AG04449 (cell line): ENCODE measurements at places on chromosomes 7 and 10.

DNA sequence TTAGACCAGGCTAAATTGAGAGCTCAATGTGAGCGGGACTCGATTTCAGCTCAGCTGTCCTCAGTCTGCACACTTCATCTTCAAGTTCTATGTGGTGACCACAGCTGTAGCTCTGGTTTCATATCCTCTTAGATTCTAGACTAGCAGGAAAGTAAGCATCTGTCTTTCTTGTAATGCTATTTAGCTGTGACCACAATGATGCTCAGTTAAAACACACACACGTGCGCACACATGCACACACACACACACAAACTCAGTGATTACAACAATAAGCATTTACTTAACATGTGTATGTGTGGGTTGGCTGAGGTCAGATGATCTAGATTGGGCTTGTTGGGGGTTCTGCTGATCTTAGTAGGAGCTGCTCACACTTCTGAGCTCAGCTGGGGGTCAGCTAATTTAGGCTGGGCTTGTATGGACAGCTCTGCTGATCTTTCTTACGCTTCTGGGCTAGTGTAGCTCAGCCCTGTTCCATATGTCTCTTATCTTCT lies 82.5 kb downstream of the ZNF365 start:
- no peak for DNase-seq

DNA sequence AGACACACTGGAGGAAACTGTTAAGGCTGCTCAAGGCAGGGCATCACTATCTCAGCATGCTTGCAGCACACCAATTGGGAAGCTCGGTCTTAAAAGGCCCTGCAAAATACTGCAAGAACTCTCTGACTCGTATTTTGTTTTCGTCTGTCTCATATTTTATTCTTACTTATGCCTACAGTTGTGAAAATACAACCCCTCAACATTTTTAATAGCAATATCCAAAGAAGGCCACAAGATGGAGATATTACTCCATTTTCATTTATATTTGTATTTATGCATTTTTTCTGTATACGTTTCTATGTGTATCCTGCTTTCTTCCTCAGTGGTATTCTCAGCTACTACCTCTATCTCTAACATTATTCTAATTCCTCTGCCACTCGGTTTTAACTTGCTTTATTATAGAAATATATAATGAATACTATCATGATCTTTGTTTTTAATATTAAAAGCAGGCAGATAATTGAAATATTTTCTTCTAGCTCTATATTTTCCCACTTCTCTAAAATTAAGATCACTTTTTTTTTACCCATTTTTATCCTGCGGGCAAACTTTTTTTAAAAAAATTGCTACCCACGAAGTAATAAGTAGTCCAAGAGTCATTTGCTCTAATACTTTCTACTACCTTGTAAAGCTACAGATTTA lies 10.0 kb downstream of the DNAJC1 start:
- no peak for DNase-seq

- no peak for DNase-seq
Measured at GRCh38 chr7:31311552-31311951, 29.0 kb downstream of the NEUROD6 start.

- no peak for DNase-seq
Measured at GRCh38 chr10:110851020-110851612, 20.6 kb upstream of the PDCD4 start.

DNA sequence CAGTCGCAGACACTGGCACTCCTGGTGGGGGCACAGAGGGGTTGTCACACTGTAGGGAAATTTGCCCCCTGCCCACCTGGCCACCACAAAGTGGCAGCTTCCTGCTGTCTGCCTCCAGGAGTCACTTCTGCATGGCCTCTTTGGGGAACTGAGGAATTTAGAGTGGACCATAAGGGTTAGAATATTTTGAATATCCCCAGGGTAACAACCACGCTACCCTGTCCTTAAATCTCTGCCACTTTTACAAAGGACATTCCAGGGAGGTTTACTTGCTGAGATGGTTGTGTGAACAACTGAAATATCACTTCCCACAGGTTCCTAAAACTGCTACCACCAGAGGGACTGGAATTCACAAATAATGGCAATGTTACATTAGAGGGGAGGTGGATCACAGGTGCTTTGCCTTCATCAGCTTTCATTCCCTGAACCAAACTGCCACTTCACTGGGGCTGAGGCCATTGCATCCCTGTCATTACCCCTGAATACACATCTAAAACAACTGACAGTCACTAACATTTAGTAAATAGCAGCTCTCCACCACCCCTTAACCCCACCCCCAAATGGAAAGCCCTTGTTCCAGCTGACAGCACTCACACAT lies 88.1 kb upstream of the IFRD1 start:
- no peak for DNase-seq

- no peak for DNase-seq
Measured at GRCh38 chr7:152969335-152969734, 209.8 kb downstream of the ACTR3B start.

DNA sequence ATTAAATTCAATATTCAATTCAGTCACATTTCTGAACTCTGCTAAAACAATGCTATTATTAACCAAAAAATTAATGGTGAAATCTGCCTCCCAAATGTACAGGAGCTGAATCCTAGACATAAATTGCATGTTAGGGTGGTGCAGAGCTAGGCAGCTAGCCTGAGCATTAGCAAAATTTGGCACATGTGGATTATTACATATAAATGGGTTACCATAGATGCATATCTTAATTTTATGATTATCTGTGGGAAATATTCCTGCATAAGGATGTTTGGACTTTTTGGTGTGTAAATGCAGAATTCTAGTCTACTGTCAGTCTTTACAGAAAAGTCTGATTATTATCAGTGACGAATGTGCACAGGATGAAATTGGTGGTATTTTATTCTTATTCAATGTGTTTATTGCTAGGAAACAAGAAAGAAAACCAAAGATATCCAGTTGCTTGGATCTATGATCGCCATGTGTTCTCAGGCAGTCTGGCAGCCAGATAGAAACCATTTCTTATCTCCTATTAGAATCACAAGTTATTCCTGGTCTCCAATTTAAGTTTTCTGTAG lies 150.7 kb downstream of the POU6F2 start:
- no peak for DNase-seq

GRCh38 chr7:41207141-41207540 lies 495.7 kb downstream of the INHBA start:
- no peak for DNase-seq

- DNase-seq = no peak
Measured at GRCh38 chr7:46625032-46625431, 704.0 kb upstream of the IGFBP3 start.

- DNase-seq = no peak
Measured at GRCh38 chr7:130988443-130988842, 254.4 kb upstream of the KLF14 start.

DNA sequence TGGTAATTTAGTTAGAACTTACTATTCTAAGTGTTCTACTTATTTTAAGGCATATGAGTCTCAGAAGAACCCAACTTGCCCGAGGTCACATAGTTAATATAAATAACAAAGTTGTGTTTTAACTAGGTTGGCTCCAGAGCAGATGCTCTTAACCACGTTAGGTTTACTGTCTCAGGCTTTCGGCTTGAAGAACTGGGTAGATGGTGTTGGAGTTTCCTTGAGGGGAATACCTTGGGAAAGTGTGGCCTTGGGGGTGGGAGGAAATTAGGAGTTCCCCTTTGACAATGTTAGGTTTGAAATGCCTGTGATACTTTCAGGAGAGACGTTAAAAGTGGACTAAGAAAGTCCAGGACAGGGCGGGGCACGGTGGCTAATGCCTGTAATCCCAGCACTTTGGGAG lies 9.6 kb downstream of the ZNF398 start:
- DNase-seq = no peak

GRCh38 chr10:44967616-44968015 lies 8.0 kb downstream of the RASSF4 start:
- no peak for DNase-seq

DNA sequence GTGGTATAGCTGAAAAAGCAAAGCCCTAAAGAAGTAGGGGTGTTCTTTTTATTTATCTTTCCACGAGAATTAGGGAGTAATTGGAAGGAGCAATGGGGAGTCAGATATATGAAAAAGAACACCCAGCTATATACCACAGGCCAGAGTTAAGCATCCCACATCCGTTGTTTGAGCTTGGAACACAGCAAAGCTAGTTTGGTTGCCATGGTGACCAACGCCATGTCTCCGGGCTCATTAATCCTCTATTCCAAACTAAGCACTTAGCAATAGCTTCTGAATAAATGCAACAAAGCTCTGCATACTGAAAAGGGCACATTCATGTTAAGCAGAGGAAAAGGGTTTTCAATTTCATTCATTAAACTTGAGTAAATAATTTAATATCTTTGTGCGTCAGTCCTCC lies 23.5 kb downstream of the ASB4 start:
- DNase-seq = no peak

DNA sequence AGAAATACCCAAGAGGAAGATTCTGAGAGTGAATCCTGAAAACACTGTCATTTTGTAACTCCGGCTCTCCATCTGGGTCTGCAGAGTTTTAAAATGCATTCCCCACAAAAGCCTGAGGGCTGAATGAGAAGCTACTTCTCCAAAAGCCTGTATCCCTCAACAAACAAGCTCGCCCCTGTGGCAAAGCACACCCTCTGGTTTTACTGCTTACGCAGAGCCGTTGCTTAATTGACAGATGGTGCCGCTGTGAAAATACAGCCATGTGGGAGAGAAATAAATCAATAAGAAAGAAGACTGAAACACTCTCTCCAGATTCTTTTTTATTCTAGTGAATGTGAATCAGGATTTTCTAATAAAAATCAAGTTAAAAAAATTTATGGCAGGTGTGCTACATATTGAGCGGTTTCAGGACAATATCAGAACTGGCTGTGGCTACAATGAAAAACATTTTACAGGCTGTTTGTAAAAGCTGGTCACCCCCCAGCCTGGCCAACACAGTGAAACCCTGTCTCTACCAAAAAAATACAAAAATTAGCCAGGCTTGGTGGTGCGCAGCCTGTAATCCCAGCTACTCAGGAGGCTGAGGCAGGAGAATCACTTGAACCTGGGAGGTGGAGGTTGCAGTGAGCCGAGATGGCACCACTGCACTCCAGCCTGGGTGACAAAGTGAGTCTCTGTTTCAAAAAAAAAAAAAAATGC lies 32.5 kb downstream of the C7orf33 start:
- DNase-seq = no peak

DNA sequence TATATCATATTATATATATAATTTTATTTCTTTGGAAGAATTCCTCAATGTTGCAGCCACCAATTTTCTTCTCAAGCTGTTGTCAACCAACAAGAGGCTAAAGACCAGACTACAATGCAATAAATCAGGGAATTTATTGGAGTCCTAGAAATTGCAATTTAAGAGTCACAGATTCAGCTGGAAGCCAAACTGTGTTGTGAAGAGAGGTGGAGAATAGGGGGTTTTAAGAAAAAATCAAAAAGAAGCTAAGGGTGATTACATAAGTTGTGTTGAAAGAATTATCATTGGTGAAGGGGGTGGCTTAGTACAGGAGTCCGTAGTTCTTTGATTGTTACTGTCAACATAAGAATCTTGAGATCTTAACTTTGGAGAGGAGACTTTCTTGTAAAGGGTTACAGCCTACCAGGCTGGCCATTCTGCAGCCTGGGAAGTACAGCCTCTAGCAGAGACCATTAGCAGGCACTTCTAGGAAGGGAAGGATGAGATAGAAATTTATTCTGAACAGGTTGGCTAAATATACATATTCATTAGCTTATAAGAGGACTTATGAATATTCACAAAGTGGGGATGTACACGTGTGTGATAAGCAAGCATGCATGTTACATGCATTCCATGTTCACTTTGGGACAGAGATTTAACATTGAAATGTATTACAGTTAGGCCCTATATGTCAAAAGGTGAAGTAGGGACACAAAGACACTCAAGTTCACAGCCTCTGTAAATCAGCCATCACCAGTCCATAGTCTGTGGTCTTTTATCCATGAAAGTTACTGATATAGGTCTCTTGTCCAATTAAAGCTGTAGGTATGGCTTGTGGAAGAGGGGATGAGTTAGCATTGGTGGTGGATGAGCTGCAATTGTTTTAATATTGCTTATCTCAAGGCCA lies 8.3 kb upstream of the TMEM168 start:
- no peak for DNase-seq

- DNase-seq = no peak
Measured at GRCh38 chr10:103666087-103666761, 172.7 kb downstream of the NEURL1 start.

DNA sequence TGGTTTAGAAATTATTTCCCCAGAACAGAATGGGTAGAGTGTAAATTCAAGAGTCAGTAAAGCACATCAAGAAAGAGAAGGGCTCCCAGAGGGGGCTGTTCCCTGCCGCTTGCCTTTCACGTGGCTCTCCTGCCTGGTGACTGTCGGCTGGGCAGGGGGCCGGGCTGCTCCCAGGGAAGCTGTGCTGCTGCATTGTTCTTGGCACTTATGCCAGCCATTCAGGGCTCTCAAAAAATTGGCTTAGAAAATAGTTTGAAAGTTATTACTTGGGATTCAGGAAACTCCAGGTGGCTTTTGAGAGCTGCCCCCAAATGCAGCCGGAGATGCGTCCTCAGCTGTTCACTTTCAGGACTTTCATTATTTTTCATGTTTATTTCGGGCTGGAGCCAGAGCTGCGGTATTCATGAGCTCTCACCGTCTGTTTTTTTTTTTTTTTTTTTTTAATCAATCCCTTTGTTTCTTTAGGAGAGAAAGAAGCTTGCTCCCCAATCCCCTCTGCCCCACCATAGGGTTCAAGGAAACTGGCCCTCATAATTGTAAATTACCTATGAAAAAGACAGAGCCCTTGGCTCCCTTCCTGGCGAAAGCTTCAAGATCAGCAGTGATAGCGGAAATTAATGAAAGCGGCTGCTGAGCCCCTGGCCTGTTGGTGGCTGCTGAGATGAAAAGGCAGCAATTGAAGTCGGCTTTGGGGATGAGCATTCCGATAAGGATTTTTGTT lies 94.1 kb downstream of the SORCS3 start:
- DNase-seq = no peak

DNA sequence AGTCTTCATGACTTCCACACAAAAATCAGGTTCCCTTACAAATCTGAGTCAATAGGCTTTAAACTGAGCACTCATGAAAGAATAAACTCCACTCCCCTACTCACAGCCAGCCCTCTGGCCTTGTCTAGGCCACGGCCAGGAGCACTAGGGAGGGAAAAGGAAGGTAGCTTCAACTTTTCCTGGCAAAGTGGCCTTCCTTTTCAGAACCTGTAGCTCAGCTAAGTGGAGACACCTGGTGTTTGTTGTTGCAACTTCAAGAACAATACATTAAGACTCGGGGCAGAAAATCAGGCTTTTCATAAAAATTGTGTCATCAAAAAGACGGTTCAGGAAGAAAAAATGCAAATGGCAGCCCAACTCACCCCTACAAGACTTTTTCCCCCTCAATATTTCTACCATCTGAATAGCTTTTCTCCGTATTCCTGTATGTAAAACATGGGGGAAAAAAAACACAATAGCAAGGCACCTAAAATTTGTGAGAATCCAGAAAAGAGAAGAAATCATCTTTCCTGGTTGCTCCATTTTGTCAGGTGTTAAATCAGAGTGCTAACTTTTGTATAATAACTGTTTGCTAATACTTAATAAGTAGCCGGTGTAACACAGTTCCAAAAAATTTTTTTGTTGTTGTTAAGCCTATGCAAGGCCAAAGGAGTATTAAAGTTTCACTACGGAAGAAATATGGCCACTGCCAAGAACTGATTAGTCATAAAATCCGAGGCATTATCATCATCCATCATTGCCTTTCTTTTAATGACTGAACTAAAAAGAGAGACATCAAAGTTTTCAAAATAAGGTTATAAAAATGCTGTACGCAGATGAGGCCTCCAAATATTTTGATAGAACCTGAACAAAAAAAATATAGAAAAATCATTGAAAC lies 66.2 kb upstream of the ARID5B start:
- no peak for DNase-seq
